GM23338 (cell line): ENCODE measurements at places on chromosomes 16 and 17. TPM values are rescaled to one million over a fixed set of nuclear protein-coding genes. Genes with fewer than 3 reads are reported as not detected.

Gene NPIPB2
- polyA plus RNA-seq: 1.0 and 1.5 TPM in 2 replicates

Gene APRT
- 522 and 536 TPM in 2 replicates for polyA plus RNA-seq

Gene ODAD4
- polyA plus RNA-seq: 0.54 and 1.7 TPM in 2 replicates

Gene PHOSPHO1
- 0.38 and 0.71 TPM in 2 replicates for polyA plus RNA-seq

Gene CD300LF
- polyA plus RNA-seq: not detected in 2 replicates

Gene UBALD1
- 20.7 and 23.9 TPM in 2 replicates for polyA plus RNA-seq

Gene SOCS3
- 13.2 TPM in 2 replicates for polyA plus RNA-seq

Gene OR2C1
- not detected in 2 replicates for polyA plus RNA-seq

Gene MYH2
- 6.6 and 7.5 TPM in 2 replicates for polyA plus RNA-seq

Gene MYH13
- polyA plus RNA-seq: not detected in 2 replicates

Gene HEATR9
- polyA plus RNA-seq: not detected in 2 replicates

Gene UBTF
- 27.0 and 29.9 TPM in 2 replicates for polyA plus RNA-seq

Gene PLXDC1
- 0.75 and 0.91 TPM in 2 replicates for polyA plus RNA-seq

Gene MMP2
- 25.2 and 25.6 TPM in 2 replicates for polyA plus RNA-seq

Gene CCL1
- not detected in 2 replicates for polyA plus RNA-seq

Gene LRRC37A
- polyA plus RNA-seq: 1.9 and 2.6 TPM in 2 replicates

Gene RGS11
- polyA plus RNA-seq: 0.38 and 0.74 TPM in 2 replicates

Gene MCRIP1
- polyA plus RNA-seq: 99.5 and 101 TPM in 2 replicates

Gene MMP28
- not detected in 2 replicates for polyA plus RNA-seq

Gene SULT1A4
- polyA plus RNA-seq: 4.2 and 9.4 TPM in 2 replicates

Gene TIGD7
- polyA plus RNA-seq: 3.9 and 4.1 TPM in 2 replicates

Gene INCA1
- polyA plus RNA-seq: 1.1 and 1.3 TPM in 2 replicates

Gene CDH13
- polyA plus RNA-seq: 1.2 and 1.6 TPM in 2 replicates

Gene GAS2L2
- polyA plus RNA-seq: 0.06 TPM in 1 of 2 replicates, not detected in the other
